Stimulated activated CD8-positive, alpha-beta memory T cell treated with anti-CD3 and anti-CD28 coated beads, Interleukin-2, amount 100 ng/mL, for 48 hours (primary cell): ENCODE measurements at places on chromosomes 2 and 18.

DNA sequence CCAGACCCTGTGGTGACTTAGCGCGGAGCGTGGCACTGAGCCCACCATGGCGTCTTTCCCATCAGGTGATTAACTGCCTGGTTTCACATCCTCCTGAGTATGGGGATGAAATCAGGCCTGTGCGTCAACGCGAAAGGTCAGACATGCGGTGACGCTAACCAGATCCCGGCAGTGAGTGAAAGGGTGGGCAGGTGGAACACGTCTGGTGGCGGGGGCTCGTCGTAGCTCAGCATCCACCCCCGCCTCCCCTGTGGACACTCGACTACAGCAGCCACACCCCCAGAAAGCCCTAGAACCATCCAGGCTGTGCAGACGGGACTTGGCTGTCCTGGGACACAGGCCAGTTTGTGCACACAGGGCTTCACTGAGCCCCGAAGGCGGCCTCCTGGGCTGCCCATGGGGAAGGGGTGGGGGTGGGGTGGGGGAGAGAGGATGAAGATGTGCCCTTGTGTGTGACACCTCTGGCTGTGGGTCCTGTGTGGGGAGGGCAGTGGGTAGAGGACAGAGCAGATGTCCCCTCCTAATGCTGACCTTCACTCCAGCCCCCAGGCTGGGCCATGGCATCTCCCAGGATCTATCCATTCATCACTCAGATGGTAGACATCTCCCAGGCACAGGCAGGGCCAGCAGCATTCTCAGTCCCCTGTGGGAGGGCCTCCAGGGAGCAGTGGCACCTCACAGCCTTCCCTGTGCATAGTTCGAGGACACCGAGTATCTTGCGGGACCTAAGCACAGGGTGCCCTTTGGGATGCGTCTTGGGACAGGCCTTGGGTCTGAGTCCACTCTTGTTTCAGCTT lies 27.5 kb downstream of the RAMP1 start:
- DNase-seq, result no peak

DNA sequence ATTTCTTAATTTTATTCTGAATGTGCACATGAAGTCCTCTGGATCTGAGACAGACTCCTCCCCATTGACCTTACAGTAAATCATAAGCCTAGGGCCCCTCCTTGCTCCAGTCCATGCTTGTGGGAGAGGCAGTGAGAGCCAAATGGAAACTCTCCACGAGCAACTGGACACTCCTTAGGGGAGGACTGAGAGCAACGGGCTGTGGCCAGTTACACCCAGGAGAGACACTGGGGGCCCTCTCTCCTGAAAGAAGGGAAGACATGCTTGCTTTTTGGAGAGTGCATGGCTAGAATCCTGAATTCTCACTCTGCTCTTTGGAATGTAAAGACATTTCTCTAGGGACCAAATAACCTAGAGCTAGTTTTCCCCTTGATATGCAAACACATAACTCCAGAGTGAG lies 49.0 kb upstream of the BIN1 start:
- no peak for DNase-seq

DNA sequence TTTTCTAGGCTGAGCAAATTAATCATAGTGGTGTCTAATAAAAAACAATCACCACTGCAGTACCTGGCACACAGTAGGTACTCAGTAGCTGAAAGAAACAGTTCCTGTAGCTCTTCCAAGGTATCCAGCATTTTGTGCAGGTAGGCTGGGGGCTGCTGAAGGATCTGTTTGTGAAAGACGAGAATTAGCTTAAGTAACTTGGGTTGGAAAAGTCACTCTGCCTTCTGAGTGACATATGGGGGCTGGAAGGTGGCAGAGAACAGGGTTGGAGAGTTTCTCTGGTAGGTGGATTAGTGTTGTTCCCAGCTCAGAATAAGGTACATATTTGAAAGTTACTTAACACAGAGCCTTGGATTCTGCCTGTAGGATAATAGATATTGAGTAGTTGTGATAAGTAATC lies 72.8 kb downstream of the FMNL2 start:
- no peak for DNase-seq

DNA sequence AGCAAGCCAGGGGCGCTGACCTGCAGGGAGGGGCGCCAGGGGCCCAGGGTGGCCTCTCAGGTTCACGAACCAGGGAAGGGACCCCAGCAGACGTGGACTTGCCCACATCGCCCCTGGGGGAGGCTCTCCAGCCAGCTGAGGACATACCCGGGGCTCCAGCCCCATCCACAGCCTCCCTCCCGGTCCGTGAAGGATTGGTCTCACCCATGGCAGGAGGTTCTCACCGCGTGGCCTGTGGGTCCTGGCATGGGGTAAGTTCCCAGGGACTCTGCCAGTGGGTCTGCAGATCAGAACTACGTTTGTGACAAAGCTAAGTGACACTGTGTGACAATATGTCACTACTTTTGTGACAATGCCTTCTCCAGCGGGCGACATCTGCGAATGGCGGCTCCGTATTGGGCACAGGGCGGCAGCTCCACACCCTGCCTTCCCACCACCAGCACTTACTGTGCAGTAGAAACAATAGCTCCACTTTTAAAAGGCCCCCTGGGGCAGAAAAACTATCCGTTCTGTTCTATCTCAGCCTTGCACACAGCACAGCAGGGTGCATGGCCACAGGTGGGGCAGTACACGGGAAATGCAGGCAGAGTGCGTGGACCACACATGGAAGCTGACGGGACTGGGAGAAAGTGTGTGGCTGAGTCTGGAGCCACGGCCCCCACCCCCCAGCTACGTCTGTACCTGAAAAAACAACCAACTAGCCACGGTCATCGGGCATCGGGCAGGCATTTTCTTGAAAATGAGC lies 65.2 kb upstream of the CTDP1 start:
- no peak for DNase-seq

DNA sequence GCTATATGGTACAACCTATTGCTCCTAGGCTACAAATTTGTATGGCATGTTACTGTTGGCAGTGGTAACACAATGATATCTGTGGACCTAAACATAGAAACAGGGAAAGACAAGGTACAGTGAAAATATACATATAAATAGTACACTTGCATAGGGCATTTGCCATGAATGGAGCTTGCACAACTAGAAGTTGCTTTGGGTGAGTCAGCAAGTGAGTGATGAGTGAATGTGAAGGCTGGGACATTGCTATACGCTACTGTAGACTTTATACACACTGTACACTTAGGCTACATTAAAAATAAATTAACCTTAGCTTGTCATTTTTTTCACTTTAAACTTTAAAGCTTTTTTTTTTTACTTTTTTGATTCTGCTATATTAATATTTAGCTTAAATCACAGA lies 500.0 kb upstream of the SETBP1 start:
- DNase-seq, result no peak

- DNase-seq, result no peak
These were observed 102.5 kb downstream of the ATL2 start for GRCh38 chr2:38274286-38275276.

DNA sequence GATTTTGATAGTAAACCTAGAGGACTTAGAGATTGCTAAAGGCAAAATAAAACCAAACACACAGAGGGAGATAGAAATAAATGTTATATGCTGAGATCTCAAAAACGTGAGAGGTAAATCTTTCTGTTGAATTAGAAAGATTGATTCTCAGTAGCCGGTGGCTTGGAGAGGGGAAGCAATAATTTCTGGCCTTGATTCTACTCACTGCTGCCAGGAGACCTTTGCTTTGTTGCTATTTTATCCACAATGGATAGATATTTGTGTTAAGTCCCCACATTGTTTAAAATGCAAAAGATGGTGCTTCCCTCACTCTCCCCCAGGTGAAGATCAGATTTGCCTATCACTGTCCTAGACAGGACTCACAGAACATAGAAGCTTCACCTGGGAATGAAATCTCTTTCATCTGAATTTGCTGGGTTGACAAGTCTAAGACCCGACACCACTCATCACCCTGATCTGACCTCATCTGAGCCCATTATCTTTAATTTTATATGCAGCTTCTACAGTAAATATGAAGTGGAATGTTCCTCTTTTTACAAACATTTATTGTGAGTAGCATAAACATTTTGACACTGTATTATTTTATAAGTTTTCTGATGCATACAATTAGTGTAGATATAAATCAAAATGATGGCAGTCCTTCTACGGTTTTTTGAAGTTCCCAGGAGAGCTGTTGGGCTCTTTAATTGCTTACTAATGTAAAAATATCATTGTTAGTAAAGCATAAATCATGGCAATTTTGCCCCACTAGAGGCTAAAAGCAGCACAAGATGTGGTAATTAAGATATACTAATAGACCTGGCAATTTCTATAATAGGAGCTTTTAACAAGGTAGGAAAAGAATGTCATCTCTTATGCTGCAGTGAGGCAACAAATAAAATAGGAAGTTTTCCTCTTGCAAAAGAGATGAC lies 149.7 kb downstream of the DCC start:
- DNase-seq, result no peak

GRCh38 chr2:234991793-234992192 lies 40.0 kb downstream of the SH3BP4 start:
- DNase-seq, result no peak

DNA sequence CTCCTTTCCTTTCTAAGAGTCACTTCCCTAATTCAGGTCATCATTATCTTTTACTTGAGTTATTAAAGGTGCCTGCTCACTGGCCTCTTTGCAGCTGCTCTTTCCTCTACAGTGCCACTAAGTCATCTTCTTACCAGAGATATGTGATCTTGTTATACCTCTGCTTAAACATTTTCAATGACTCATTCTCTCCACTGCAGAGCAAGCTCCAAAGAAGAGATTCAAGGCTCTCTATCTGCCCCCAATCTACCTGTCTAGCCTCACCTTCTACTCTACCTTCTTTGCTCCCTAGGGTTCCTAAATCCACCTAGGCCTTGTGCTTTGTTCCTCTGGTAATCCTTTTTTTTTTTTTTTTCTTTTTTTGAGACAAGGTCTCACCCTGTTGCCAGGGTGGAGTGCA lies 3.1 kb downstream of the ARHGEF33 start:
- no peak for DNase-seq

GRCh38 chr2:199148076-199148845 lies 309.5 kb downstream of the SATB2 start:
- DNase-seq, result no peak

- DNase-seq, result no peak
These were observed 48.1 kb downstream of the ACOXL start for GRCh38 chr2:110780461-110780860.

- no peak for DNase-seq
These were observed 36.5 kb upstream of the SLC39A10 start for GRCh38 chr2:195620501-195620900.

GRCh38 chr18:58288921-58289797 lies 245.1 kb downstream of the NEDD4L start:
- no peak for DNase-seq

DNA sequence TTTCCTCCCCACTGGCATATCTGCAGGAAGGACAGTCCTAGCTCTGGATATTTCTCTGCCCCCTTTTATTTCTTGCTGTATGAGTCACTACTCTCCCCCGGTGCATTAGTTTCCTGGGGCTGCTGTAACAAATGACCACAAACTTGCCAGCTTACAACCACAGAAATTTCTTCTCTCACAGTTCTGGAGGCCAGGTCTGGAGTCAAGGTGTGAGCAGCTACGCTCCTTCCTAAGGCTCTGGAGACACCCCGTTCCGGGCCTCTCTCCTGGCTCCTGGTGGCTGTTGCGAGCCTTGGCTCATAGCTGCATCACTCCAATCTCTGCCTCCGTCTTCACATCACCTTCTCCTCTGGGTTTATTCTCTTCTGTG lies 34.1 kb downstream of the PTPRM start:
- no peak for DNase-seq

- no peak for DNase-seq
These were observed 105.7 kb upstream of the RPRM start for GRCh38 chr2:153584244-153584643.

- no peak for DNase-seq
These were observed 40.1 kb downstream of the FBXO48 start for GRCh38 chr2:68426848-68427579.

- no peak for DNase-seq
These were observed 380.3 kb downstream of the NRXN1 start for GRCh38 chr2:50651676-50652075.

DNA sequence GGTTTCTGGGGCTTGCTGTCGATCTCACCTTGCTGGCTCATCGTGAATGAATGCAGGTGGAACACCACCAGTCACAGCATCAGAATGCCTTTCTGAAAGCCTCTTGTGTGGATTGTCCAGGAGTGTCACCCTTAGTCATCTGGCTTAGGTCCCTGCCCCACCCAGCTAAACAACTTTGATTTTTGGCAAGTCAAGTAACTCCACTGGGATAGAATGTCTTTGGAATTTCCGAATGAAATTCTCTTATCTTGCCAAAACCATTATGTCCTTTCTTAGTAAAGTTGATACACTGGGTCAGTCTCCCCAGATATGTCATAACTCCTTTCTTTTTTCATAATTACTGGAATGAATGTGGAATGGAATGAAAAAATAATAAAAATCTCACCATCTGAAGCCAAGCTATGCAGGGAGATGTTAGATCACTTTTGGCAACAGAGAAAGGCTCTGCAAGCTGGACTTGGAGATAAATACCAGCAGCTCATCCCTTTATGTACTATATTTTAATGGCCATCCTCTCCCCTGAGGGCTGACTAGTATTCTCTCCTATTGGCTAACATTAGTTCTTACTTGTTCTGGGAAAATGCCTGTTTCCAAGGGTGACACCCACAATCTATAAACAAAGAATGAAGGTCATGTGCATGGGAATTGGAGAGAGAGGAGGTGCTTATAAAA lies 35.4 kb downstream of the INSIG2 start:
- DNase-seq, result no peak

GRCh38 chr2:240018071-240018750 lies 6.9 kb downstream of the NDUFA10 start:
- no peak for DNase-seq

DNA sequence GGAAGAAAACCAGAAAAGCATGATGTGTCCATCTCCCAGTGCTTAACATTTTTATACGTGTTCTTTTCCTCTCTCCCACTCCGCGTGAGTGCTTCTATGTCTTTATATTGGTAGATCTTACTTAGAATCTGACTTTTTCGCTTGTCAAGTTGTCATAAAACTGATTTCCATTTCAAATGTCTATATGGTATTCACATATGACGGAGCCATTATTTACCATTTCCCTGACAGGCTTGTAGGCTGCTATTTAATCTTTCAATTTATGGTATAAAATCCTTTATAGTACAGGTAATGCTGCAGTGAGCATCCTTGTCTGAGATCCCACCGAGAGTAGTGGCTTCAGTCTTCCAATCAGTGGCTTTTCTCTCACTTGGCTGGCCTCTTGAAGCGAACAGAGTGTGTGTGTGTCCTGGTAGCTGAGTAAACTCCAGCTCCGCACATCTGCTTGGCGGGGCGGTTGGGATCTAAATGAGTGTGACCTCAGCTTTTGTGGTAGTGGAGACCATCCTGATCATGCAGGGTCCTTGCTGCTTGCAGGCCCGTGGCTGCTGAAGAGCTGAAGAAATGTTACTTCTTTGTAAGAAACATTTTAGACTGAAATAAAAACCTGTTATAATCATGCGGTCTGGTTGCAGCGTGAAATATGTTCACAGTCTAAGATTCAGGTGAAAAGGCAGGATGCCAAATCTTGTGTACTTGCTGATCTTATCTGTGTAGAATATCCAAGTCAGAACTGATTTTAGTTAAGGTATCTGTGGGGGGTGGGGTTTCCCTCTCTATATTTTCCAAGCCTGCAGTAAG lies 40.2 kb downstream of the INPP4A start:
- no peak for DNase-seq
